ENCODE measurements at places on chromosomes 16 and 17.

DNA sequence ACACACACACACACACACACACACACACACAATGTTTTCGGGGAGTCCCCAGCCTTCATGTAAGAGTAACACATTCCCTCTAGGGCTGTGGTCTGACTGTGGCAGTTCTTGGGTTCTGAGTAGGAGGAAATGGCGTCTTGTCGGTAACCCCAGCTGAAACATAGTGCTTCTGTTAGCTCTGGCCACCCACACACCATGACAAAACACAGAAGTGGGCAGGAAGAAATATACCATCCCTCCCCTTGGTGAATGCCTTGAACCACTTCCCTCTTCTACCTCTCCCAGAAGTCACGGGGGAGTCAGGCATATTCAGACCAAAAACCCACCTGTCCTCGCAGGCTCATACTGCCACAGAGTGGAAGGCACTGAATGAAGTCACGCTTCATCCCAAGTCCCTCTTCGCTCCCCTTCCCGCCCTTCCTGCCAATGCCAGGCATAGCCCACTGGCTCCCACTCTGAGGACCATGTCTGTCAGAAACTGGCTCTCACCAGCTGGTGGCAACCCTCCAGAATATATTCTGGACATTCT is 11.5 kb downstream of the SLC35B1 start:
- DNase-seq: peak; percentile 57

GRCh38 chr16:77636615-77637014 is 85.7 kb upstream of the NUDT7 start:
- DNase-seq: no peak

- no peak for DNase-seq
Measured at GRCh38 chr17:58811290-58811689, 55.6 kb downstream of the PPM1E start.

DNA sequence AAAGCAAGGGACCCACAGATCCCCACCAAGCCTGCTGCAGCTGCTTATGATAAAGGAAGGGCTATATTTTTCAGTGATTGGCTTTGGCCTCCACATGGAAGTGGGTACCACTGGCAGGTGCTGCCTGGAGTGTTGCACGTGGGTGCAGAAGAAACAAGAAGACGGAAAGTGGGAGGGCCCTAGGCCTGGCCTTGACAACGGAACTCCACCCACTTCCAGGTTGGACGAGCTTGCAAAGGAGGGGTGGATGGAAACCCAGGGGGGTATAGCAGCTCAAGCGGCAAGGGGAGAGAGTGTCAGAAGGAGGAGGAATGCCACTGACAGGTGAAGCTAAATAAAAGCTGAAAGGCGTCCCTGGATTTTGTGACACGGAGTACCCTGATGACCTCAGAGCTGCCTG is 20.3 kb downstream of the TRIM25 start:
- no peak for DNase-seq

DNA sequence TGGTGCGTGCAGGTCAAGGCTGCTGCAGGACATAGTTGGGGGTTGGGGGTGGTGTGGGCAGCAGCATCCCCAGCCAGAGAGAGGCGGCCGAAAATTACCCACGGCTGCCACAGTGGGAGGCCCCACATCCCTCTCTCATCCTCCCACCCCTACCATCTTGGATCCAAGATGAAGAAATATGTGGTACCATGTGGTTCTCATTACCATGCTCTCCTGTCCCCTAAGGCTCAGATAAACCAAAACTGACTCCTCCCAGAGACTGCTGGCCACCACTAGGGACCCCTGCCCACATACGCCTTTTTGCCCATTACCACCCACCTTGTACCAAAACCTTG is 120.4 kb downstream of the HIC1 start:
- no peak for DNase-seq

DNA sequence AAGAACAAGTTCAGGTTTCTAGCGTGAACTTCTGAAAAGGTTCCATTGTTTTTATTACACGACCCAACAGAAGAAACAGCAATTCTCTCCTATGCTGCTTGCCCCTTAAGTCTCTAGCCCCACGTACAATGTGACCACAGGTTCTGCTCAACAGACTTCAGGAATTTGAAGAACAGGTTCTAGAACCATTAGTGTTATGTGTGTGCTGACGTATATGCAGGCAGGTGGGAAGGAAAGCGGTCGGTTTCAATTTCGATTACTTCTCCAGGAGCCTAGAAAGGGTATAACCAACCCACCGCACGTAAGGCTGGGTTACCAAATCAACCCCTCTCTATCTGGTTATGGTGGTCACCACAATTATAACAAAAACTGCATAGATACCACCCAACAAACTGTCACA is 39.4 kb downstream of the XPO6 start:
- DNase-seq: no peak

DNA sequence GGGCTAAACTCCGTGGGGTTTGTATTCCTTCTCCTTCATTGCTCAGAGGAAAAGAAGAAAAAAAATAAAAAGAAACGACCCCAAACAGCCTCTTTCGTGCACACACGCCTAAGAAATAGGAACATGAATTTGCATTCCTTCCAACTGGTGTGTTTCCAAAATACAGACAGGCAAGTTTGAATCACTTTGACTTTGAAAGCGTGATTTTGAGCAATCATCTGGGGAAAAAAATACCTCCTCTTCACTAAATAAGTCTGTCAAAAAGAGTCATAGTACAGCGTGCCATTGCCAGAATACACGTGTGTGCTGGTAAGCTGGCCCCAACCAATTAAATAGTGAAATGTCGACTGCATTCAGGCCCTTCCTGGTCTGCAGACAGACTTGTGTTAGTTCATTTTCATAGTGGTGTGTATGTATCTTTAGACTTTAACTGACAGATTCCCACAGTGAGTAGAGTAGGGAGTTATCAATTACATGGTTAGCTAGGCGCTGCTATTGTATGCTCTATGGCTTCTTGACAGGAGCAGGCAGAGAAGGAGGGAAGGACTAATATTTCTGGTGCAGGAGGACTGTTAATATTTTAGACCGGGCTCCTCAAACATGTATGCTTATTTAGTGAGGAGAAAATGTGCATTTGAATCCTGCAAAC is 618.3 kb downstream of the MAF start:
- no peak for DNase-seq

GRCh38 chr16:21592191-21592590 is 7.2 kb upstream of the METTL9 start:
- DNase-seq: no peak

GRCh38 chr17:43753493-43754129 is 5.0 kb downstream of the SOST start:
- no peak for DNase-seq

DNA sequence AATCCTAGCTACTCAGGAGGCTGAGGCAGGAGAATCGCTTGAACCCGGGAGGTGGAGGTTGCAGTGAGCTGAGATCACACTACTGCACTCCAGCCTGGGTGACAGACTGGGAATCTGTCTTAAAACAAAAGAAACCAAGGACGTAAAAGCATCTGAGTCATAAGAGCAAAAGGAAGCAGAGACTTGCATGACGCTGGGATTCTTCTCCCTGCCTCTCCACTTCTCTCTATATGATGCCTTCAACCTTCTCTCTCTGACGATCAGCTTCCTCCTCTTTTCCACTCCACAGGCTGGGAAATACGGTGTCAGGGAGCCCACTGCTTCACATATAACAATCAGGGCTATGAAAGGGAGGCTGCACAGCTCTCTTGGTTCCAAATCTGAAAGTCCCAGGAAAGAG is 43.2 kb upstream of the CCL1 start:
- DNase-seq: no peak

GRCh38 chr17:79657036-79657435 is 46.2 kb upstream of the RBFOX3 start:
- DNase-seq: no peak

GRCh38 chr17:13601776-13602551 is at the start of gene HS3ST3A1:
TSS of gene HS3ST3A1 (minus strand) at chr17:13601929. CDS start at chr17:13601129, 800 bp downstream.
- DNase-seq: no peak

DNA sequence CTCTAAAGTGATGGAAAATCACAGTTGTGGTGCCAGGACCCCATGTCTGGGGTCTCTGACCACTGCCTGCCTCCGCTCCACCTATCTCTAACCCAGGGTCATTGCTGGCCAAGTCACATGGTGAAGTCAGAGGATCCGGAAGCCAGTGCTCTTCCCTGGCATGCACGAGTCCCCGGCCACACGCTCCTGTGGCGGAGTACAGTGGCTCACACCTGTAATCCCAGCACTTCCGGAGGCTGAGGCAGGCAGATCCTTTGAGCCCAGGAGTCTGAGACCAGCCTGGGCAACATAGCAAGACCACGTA is 21.5 kb upstream of the RBFOX3 start:
- DNase-seq: no peak

DNA sequence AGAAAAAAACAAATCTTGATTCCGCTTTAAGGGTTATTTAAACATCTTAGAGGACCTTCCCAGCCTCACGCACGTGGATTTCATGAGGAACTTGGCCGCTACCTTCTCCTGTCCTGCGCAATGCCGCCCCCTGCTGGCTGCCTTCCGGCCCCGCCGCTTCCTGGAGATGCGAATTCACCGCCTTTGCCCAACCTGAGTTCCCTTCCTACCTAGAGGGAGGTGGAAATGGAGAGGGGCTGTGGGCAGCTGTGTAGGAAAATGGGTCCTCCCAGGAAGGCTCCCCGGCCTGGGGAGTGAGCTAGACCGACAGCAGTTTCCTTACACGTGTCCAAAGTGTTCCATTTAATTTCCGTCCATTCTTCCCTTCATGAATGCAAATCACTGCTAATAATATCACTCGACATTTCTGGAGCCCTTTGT is 1.0 kb upstream of the ABCC12 start:
- peak; percentile 69 for DNase-seq

GRCh38 chr16:80615735-80616134 is 74.9 kb downstream of the DYNLRB2 start:
- DNase-seq: no peak

DNA sequence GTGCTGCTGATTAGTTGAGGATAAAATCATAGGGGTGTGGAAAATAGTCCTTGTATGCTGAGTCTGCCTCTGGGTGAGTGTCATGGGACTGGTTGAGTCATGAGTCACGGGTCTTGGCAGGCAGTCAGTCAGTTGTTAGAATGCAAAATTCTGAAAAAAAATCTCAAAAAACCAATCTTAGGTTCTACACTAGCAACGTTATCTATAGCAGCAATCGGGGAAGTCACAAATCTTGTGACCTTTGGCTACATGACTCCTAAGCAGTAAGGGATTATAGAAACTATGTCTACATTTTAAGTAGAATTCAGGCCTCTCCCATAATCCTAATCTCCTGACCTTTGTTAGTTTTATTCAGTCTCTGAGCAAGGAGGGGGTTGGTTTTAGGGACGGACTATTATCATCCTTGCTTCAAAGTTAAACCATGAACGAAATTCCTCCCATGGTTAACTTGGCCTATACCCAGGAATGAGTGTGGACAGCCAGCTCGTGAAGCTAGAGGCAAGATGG is 18.0 kb upstream of the PMFBP1 start:
- no peak for DNase-seq

GRCh38 chr17:79674506-79675412 is 56.0 kb upstream of the ENPP7 start:
- DNase-seq: no peak

- DNase-seq: no peak
Measured at GRCh38 chr17:55770196-55770870, 19.5 kb downstream of the PCTP start.

DNA sequence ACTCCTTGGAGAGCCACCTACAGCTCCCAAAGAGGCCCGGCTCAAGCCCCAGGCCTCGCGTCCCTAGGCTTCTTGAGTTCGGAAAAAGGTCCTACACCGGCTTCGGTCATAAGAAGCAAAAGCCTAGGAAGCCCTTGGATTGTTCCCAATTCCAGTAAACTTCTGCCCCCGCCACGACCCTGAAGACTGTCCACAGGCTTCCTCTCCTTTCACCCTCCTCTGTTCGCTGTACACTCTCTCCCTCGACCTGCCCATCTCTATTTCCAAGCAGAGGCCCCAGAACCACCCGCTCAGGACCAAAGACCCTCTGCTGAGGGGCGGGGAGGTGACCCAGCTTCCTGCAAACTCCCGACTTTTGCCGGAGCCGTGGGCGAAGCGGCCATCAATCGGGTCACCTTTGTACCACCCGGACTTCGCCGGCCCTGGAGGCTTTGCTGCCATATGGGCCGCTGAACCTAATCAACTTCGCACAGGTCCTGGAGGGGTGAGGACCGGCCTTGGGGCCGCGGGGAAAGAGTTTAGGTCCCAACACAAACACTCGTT is 2.7 kb downstream of the HOXB2 start:
- DNase-seq: no peak

DNA sequence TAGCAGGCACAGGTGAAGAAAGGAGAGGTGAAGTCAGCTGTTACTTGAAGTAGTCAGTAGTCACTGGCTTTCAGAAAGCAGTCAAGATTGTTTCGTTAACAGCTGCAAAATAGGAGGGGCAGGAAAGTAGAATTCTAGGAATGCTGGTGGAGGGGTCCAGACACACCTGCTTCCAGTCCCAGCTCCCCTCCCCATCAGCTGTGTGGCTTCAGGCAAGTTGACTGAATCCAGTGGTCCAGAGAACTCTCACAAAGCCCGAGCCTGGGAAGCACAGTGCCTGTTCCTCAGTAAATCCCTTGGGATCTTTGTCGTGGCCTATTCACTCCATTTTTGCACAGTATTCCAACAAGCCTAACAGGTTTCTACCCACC is 4.6 kb upstream of the SOCS1 start:
- no peak for DNase-seq

DNA sequence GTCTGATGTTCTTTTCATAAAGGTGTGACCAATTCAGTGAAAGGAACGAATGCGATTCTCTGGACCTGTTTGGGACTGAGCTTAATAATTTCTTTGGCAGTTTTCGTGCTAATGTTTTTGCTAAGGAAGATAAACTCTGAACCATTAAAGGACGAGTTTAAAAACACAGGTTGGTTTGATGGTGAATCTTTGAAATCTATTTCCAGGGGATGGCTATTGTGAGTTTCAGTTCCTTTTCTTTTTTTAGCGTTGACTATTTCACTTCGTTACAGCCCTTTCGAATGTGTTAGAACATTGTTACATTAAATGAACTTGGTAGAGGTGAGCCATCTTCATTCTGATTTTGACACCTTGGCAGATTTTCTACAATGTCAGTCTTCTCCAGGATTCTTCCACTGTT is 1.2 kb downstream of the TNFRSF17 start:
- DNase-seq: no peak

DNA sequence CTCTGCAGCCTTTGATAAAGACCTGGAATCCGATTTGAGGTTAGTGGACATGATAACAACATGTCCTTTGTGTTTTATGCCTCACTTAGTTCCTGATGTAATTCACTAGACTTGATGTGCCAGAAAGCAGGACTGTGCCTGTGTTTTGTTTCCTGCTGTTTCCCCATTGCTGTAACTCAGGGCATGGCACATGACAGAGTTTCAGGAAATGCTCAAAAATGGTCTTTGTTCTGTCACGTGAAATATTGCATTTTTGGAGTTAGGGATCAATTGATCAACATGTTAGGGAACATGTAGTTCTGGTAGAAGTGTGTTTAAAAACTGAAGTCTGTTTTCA is 32.8 kb downstream of the DHX38 start:
- DNase-seq: no peak

GRCh38 chr16:27235055-27235937 is 32.0 kb downstream of the KDM8 start:
- DNase-seq: peak; percentile 94

DNA sequence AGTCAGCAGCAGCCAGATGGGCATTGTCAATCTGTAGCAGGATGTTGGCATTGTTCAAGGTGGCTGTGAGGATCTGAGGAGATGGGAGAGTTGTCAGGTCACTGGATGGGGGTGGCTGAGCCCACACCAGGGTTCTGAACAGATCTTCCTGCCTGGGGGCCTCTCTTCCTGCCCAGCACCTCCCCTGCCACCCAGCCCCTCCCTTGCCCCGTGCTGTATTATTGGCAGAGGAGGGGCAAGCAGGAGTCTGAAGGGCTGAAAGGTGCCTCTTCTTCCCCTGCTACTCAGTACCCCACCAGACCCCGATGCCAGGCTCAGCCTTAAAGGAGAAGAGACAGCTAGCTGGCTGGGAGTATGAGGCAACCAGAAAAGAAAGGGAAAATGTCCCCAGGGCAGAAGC is 93.0 kb downstream of the GOSR1 start:
- no peak for DNase-seq

Measured in CD4-positive, alpha-beta T cell treated with Interleukin-6 at 100 ng/mL for 8 hours (primary cell).